Urinary bladder (tissue), 4 donors: ENCODE measurements at places on chromosomes 1 and 21. TPM values are rescaled to one million over a fixed set of nuclear protein-coding genes. Genes with fewer than 3 reads are reported as not detected.

Gene CSMD2
- polyA plus RNA-seq: 0.32 TPM

GRCh38 chr1:232472485-232473041, 157.4 kb downstream of the SIPA1L2 start:
- DNase-seq: peak; percentile 11

Gene FLG2
- not detected for polyA plus RNA-seq

Gene CHIA
- not detected for polyA plus RNA-seq

Gene INSRR
- 0.04 TPM for polyA plus RNA-seq

- no peak for DNase-seq
Observed at GRCh38 chr1:67110352-67110751, 24.4 kb downstream of the C1orf141 start.

GRCh38 chr1:231278100-231278790, 37.2 kb downstream of the GNPAT start:
- DNase-seq: no peak

DNA sequence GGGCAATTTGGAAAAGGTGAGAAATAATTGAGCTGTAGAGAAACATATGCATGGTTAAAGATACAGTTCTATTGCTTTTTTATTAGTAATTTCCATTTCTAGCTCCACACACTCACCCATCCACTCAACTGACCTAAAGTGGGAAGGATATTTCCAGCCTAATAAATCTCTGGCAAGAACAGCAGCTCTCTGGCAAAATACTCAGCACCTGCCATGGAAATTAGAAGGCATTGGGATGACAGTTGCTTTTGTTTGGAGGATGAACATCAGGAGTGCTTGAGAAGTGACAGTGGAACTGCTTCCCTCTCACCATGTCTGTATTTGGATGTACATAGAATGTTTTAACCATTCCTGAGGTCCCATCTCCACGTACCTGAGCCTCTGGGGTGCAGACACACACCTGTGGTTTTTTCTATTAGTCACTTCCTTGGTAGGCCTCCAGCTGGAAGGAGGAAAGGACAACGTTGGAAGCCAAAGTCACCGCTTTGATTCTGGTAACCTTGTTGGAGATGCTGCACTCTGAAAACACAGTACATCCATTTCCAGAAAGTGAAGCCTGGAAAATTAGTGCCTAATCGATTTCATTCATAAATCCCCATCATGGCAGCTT, 62.3 kb upstream of the RUNX1 start:
- DNase-seq: no peak

Gene PLPP3
- 263 TPM for polyA plus RNA-seq
